ENCODE measurements at places on chromosomes 5 and 9. TPM values are rescaled to one million over a fixed set of nuclear protein-coding genes. Genes with fewer than 3 reads are reported as not detected.

DNA sequence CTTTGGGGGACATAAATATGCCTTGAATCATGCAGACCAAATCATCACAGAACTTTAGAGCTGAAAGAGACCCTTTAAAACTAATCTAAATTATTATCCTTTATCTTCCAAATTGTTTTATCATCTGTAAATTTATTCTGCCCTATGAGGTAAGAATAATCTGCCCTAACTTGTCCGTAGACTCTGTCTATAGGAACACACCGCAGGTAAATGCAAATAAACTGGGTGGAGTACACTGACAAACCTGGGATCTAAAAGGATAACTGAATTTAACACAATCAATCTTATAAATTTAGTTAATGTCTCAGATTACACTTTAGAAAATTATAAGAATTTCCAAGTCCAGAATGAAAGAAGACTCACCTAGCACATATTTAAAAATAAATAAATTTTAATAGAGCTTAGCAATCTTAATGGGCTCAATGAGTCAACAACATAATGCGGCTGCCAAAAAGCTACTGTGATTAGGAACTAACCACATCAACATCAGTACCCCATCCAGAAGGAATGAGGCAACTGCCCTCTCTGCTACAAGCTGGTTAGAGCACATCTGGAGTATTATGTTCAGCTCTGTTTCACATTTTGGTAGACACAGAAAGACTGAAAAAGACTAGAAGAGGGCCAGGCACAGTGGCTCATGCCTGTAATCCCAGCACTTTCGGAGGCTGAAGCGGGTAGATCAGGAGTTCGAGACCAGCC, 5.6 kb downstream of the MEGF9 start:
- DNase-seq, result no peak

Gene CHSY3
- total RNA-seq, result 0.33 TPM

DNA sequence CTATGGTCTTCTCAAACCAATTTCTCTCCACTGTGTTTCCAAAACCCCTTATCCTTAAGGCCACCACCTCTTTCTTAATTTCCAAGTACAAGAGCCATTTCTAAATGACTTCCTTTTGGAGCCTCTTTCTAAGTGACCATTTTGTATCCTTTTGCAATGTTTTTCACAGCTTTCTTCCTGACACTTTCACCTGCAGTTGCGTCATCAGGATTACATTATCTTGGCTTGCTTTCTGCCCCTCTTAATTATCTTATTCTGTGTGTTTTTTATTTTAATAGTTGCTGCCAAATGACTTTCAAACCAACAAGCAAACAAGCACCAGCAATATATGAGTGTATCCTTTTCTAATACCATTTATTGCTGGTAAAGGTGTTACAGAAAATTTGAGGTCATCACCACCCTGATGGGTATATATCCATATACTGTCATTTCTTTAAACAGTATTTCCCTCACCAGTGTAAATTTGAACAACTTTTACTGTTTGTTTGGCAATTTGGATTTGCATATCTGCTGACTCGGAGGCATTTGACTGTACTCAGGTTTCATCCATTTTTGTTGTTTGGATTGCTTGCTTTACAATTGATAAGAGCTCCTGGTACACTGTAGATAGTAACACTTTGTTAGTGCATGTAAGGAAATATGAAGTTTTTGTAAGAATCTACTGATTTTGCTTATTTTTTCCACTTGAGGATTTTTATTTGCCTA, 5.4 kb upstream of the ANXA1 start:
- DNase-seq, result no peak

Gene LAMC3
- 0.38 TPM for total RNA-seq
